ENCODE measurements at places on chromosomes 5 and 9.

DNA sequence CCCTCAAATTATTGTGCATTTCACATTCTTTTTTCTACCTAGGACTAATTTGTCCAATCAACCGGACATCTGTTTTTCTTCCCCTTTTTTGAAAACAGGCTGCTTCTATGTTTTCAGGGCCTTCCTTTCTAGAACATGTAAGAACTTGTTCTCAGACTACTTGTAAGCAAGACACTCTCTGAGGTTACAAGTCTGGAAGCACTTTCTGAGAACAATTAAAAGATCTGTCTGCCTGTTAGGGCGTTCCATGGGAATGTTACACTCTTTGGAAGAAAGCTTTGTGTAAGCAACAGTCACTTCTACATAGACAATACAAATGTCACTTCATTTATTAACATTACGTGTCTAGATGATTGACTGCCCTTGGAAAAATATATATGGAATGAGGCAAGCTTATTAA lies 50.9 kb upstream of the HSPB3 start:
- no peak for DNase-seq

- DNase-seq = no peak
Measured at GRCh38 chr5:83718936-83719495, 1.6 kb downstream of the HAPLN1 start.

GRCh38 chr5:93054424-93055163 lies 526.4 kb downstream of the NR2F1-AS1 start:
- no peak for DNase-seq

DNA sequence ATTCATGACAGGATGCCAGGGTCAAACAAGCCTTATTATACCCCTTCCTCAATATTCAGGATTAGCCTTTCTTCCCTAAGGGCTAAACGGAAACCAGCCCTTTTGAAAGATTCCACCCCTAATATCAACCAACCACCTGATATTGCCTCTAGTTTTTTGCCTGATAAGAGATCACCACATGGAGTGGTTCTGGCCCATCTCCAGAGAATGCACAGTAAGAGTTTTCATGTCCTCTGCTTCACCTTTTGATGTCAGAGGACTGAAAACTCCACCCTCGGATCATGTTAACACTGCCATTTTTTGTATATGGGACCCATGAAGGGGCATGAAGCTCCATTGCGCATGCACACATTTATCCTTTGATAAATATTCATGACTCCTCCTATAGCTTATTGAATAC lies 5.8 kb upstream of the LNPEP start:
- no peak for DNase-seq

DNA sequence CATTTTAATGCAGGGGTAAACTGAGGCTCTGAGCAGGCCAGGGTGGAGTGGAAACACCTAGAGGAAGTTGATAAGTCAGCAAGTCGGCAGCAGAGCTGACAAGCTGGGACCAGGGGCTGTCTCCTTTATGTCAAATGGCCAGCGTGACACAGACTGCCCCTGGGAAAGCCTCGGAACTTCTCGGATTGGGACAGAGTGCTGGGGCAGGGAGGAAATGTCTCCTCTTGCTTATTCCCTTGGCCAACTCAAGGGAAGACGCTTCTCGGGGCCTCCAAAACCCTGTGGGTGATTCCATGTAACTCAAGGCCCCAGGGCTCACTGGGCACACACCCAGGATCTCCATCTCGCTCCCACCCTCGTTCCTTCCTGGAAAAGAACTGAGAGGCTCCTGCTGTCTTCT lies 25.4 kb upstream of the ANXA6 start:
- DNase-seq = no peak

DNA sequence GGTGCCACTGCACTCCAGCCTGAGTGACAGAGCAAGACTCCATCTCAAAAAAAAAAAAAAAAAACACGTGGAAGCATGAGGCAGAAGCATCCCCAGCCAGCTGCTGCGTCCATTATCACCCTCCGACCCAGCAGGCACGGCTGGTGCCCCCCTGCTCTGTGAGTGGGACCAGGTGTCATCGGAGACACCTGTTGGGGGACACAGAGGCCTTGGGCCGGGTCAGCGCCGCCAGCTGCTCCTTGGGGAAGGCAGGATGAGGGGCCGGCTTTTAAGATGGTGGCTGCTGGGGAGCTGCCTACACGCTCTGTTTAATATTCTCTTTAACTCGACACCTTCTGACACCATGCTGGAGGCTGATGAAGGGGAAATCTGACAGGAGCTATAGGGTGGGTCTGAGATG lies 80.2 kb upstream of the RUFY1 start:
- no peak for DNase-seq

- no peak for DNase-seq
Measured at GRCh38 chr9:91911657-91912056, 38.4 kb downstream of the ROR2 start.

- no peak for DNase-seq
Measured at GRCh38 chr5:133792024-133792423, 176.4 kb downstream of the C5orf15 start.

- DNase-seq = no peak
Measured at GRCh38 chr9:97388721-97389238, 23.1 kb upstream of the TDRD7 start.

DNA sequence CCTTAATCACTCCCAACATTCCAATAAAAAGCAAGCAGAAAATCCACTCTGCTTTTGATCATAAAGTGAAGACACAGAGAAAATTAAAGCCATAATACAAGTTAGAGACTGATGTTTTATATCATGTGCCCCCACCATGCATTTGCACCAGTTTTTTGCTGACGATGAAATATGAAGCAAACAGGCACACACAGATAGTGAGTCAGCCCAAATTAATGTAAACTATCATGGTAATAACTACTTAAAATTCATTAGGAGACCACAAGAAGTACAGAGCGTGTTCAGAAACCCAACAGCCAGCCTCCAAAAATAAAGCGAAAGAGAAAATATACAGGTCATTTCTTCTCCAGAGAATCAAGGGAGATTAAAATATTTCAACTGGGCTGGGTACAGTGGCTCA lies 46.4 kb upstream of the KDM4C start:
- DNase-seq = no peak

- DNase-seq = no peak
Measured at GRCh38 chr9:98989036-98990000, 45.6 kb downstream of the COL15A1 start.

- no peak for DNase-seq
Measured at GRCh38 chr5:130116972-130117371, 212.7 kb downstream of the CHSY3 start.

DNA sequence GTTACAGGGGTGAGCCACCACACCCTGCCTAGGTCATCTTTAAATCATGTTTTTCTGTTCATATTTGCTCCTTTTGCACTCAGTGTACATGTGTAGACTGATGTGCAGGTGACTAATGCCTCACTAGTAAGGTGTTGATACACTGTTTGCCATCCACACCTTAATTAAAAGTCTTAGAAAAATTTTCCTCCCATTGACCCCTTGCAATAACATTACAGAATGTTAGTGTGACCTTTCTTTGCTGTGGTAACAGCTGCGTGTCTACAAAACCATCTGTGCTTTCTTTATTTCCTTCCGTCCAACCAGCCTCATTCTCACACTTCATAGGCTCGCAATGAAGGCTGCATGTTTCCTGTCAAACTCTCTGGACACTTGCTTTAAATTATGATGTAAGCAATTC lies 6.6 kb upstream of the CEMIP2 start:
- no peak for DNase-seq

DNA sequence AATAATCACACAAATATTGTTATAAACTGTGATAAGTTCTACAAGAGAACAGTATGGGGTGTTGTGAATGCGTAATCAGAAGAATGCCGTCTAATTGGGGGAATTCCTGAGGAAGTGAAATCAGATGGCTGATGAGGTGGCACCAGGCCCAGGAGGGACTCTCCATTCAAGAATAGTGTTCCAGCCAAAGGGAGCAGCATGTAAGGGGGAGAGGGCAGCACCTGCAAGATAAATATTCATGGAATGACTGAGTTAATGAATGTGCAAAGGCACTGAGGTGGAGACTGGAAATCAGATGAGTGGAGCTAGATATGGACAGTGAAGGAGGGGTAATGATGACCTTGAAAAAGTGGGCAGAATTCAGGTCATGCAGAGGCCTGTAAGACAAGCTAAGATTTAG lies 250.6 kb downstream of the ARRDC3 start:
- no peak for DNase-seq

- no peak for DNase-seq
Measured at GRCh38 chr5:169012450-169012849, 288.5 kb downstream of the SLIT3 start.

DNA sequence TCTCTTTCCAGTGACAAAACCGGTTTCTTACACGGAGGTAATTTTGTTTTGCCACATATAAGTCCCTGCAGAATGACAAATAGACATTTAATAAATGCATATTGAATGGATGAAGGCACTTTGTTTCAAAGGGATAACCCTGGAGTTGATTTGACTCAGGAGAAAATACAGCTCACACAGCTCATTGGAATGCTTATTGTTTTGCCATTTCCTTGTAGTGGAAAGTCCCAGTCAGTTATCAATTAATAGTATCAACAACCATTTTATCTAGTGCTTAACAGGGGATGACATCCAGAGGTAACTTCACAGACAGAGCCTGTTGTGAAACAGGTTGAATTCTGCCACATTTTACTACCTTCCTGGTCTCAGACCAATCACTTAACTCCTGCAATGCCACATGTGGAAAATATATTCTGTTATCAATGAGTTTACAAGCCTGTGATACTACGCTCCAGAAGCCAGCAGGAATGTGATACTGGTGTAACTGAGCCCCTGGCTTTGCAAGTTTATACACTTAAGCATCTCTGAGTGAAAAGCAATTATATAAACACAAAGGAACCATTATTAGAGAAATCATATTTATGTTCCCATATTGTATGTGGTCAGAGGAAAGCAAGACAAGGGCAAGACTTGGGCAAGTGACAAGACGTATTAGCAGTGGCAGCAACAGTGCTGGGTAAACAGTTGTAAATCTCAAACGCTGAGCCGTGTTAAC lies 123.1 kb upstream of the ANKRD55 start:
- DNase-seq = no peak

GRCh38 chr5:32083981-32084430 lies 90.1 kb downstream of the GOLPH3 start:
- no peak for DNase-seq

- DNase-seq = no peak
Measured at GRCh38 chr5:72722792-72723452, 93.5 kb upstream of the TNPO1 start.

- no peak for DNase-seq
Measured at GRCh38 chr5:172050080-172050479, 43.6 kb upstream of the FBXW11 start.

GRCh38 chr5:73812962-73813588 lies 187.1 kb downstream of the ARHGEF28 start:
- DNase-seq = no peak
